Activated B cell treated with CpG ODN at 0.5 μM for 24 hours (primary cell): ENCODE measurements at places on chromosomes 6 and 20. TPM values are rescaled to one million over a fixed set of nuclear protein-coding genes. Genes with fewer than 3 reads are reported as not detected.

DNA sequence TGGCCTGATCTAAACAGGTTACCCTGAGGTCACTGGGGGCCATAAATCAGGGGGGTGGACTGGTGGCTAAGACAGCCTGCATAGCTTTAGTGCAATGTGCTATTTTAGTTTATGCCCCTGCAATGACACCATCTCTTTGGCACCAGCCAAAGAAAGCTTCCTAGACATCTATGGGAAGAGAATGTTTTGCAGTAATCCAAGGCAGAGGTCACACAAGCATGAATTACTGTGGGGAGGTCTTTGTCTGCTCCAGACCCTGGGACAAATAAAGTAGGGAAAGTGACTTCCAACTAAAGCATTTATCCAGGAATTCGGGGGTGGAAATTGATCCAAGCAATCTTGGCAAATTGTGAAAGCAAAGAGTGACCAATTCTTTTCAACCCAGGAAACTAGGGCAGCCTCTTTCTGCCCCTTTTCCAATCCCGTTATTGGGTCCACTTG, 5.3 kb downstream of the RIPOR2 start:
- DNase-seq, result no peak

GRCh38 chr20:4858000-4858399, 136.3 kb downstream of the PRND start:
- no peak for DNase-seq

DNA sequence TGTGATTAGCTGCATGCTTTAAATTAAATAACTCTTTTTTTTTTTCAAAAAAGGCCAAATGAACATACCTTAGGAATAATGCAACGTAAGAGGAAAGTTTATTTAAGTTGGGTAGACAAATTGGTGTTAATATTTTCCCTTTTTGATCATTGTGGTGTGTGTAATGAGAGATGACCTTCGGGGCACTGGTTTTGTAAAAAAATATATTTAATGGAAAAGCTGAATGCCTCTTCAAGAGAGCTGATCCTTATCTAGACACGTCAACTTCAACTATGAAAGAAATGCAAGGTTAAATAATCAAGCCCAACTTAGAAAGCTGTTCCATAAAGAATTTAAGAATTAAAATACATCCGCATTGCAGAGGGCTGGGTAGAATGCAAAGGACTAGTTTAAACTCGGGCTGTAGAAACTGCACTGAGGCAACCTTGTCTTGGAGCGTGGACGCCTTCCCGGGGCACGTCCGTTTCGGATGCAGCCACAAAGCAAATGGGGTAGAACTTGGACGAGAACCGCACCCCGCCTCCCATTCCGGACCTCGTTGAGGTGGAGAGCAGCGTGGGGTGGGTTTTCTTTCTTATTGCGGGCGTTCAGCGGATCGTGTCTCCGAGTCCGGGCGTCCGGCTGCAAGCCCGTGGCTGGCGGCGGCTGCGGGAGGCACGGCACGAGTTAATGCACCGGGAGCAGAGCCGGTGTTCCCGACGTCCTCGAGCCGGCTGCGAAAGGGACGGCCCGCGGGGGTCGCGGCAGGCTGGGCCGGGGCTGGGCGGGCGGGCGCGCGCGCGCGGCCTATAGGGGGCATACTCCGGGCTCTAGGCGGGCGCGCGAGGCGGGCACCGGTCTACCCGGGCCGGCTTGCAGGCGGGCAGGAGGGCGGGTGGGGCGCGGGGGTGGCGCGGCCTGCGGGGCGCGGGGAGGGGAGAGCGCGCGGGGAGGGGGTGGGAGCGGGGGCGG, 1.9 kb downstream of the JARID2 start:
- peak; percentile 62 for DNase-seq

DNA sequence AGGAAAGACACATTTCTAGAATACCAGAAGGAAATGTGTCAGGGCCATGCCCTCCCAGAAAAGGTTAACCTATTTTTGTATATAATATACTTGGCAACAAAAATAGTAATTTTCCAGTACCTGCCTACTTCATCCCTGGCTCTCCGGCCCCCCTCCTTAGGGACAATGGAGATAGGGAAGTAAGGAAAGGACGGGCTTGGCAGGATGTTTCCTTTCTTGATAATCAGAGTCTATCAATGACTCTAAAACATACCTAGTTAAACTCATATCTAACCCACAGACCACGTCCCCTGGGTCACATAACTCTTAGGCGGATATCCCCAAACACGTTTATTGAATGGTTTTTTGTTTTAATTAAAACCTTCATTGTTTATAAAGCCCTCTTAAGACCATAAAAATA, 11.8 kb downstream of the UQCC2 start:
- DNase-seq, result no peak

DNA sequence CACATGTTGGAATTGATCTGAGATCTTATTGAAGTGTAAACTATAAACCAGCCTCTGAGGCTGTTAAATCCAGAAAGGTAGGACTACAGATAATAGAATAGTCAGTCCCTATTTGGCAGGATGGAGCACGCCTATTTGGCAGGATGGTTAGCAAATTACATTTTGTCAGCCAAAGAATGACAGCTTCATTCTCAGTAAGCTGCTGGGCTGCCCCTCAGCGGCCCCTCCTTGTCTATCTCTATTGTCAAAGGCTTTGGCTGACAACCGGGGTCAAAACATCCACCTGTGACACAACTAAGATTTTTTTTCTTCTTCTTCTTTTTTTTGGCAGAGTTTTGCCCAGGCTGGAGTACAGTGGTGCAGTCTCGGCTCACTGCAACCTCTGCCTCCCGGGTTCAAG, 123.4 kb upstream of the ECI2 start:
- no peak for DNase-seq

DNA sequence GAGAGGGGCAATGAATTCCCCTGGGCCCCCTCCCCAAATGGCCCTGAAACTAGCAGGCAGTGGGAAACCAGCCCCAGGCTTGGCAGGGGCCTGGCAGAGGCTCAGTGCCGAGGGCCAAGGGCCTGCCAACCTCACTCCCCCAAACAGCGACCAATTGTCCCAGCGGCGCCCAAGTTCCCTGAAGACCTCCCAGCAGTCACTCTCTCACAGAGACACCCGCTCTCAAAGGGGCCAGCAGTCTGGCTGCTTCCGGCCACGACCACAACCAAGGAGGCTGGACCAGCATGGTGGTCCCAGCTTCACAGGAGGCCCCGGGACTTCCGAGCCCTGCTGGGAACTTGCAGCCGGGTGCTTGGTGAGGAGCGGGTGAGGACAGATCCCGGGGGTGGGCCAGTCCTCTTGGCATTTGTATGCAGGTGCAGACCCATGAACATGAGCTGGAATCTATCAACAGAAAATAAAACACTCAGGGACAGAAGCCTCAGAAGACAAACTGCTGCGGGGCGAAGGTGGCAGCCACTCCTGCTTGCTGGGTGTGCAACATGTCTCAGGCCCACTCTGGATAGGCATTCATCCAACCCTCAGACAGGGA, 17.5 kb upstream of the SIRPA start:
- no peak for DNase-seq

DNA sequence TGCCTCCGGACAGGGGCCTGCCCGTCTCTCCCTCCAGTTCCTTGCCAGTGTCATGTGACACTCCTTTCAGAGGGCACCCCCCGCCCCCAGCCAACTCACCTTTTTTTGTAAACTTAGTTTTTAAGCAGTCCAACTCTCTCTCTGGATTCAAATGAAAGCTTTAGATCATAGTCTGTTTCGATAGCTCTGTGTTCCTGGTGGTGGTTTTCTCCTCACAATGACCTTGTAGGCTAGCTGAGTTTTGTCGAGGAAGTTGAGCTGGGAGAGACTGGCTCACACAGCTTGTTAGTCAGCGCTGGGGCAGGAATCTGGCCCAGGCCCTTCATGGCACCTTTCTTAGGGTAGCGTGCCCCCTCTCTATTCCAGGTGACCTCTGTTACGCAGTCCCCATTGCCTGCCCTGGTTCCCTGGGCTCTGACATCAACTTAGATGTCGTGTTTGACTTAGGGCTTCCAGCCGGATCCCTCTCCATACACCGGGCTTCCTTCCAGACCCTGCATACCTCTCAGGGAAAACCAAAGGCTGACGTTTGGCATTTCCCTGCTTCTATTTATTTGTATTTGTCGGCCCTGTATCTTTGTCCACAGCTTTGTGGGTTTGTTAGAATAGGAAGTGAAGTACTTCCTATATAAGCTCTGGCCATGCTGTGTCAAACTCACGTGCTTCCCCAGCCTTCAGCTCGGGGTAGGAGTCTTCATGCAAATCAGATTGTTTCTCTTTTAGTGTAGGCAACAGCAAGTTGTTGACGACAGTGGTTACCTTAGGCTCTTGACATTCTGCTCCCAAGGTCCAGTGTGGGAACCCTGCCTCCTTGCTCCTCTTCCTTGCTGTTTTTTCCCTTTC, 12.7 kb downstream of the IGF2R start:
- no peak for DNase-seq

DNA sequence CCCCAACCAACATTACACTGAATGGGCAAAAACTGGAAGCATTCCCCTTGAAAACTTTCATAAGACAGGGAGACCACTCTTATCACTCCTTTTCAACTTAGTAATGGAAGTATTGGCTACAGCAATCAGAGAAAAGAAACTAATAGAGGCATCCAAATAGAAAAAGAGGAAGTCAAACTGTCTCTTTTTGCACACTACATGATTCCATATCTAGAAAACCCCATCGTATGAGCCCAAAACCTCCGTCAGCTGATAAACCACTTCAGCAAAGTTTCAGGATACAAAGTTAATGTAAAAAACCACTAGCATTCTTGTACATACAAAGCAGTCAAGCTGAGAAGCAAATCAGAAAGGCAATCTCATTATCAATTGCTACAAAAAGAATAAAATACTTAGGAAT, 580.4 kb upstream of the PTCHD4 start:
- no peak for DNase-seq

- no peak for DNase-seq
These were observed 236.2 kb upstream of the TAB2 start for GRCh38 chr6:149081281-149081680.

GRCh38 chr20:56032251-56032650, 26.9 kb upstream of the CBLN4 start:
- no peak for DNase-seq

- no peak for DNase-seq
These were observed 72.7 kb downstream of the HDDC2 start for GRCh38 chr6:125228981-125229479.

DNA sequence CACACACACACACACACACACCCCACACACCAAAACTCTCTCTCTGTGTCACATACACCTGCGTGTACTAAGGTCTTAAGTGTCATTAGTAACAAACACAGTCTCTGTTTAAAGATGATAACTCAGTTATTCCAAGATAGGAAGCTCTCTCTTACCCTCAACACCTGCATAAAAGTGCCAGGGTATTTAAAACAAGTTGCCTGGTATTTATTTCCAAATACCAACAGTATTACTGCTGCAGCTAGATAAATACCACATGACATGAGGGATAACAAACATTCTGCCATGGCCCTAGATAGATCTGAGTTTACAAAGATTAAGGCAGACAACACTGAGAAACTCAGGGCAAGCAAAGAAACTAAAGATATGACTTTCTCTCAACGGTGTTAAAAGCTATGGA, 118.5 kb downstream of the SIM1 start:
- no peak for DNase-seq

GRCh38 chr20:45427236-45428149, 11.6 kb downstream of the PIGT start:
- no peak for DNase-seq

DNA sequence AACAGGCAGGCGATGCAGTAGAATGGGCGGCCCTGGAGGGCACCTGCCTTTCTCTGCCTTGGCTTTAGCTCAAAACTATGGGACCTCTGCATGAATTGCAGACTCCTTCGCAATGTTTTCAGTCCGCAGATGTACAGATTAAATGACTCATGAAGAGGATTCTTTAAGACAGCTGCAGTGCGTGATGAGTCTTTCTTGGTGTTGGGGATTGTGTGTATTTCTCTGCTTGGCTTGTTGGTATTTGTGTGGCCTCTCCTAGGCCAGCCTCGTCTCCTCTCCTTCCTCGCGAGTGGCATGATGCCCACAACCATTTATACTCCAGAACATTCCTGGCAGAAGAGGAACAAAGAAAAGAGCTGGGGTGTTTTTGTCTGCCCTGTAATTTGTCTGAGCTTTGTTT, 110.6 kb downstream of the SYNDIG1 start:
- DNase-seq, result no peak

- DNase-seq, result no peak
These were observed 10.7 kb downstream of the EZR start for GRCh38 chr6:158808442-158808833.

DNA sequence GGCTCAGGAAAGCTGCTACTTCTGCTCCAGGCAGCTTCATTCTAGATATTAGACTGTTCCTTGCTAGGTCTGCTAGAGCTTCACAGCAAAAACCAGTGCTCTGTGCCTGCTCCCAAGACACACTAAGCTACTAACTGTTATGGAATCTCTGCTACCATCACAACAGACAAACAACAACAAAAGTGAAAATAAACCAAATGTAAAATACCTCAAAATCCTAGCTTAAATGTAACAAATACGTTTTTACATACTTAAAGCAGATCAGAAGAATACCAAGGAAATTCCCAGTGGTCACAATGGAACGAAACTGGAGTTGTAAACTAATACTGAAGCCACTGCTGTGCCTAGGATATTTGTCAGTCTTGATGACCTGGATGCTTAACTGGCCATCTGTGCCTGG, 84.6 kb upstream of the EZR start:
- DNase-seq, result no peak

DNA sequence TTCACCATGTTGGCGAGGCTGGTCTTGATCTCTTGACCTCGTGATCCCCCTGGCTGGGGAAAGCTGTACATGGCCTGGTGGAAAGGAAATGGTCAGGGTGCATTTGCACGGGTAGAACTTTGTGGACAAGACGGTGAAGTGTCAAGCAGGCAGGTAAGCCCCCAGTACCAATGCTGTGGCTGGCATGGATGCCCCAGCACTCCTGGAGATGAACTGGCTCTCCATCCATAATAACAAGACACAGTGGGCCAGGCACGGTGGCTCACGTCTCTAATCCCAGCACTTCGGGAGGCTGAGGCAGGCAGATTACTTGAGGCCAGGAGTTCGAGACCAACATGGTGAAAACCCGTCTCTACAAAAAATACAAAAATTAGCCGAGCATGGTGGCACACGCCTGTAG, 37.3 kb upstream of the TMEM181 start:
- no peak for DNase-seq

GRCh38 chr6:164021589-164022250, 607.2 kb downstream of the QKI start:
- no peak for DNase-seq

- no peak for DNase-seq
These were observed 46.9 kb downstream of the JAG1 start for GRCh38 chr20:10626896-10627295.

BMP7 gene
- not detected in 2 replicates for total RNA-seq

ATXN1 gene
- 43.1 and 59.8 TPM in 2 replicates for total RNA-seq

POU5F1 gene
- total RNA-seq, result 2.3 and 4.7 TPM in 2 replicates

THBS2 gene
- total RNA-seq, result not detected in 2 replicates

SLPI gene
- not detected in 2 replicates for total RNA-seq

EPM2A gene
- total RNA-seq, result 15.8 and 21.9 TPM in 2 replicates

SEL1L2 gene
- total RNA-seq, result not detected in 2 replicates

RBBP8NL gene
- total RNA-seq, result not detected in 2 replicates

PHACTR1 gene
- 109 and 115 TPM in 2 replicates for total RNA-seq

KIFC1 gene
- total RNA-seq, result 1.9 and 2.2 TPM in 2 replicates

PTK6 gene
- total RNA-seq, result 0.49 and 0.69 TPM in 2 replicates
